ENCODE measurements at places on chromosomes 3 and 15. TPM values are rescaled to one million over a fixed set of nuclear protein-coding genes. Genes with fewer than 3 reads are reported as not detected.

TGM4 gene
- total RNA-seq: not detected

UBAP1L gene
- total RNA-seq: 0.88 TPM

SI gene
- total RNA-seq: not detected

DNA sequence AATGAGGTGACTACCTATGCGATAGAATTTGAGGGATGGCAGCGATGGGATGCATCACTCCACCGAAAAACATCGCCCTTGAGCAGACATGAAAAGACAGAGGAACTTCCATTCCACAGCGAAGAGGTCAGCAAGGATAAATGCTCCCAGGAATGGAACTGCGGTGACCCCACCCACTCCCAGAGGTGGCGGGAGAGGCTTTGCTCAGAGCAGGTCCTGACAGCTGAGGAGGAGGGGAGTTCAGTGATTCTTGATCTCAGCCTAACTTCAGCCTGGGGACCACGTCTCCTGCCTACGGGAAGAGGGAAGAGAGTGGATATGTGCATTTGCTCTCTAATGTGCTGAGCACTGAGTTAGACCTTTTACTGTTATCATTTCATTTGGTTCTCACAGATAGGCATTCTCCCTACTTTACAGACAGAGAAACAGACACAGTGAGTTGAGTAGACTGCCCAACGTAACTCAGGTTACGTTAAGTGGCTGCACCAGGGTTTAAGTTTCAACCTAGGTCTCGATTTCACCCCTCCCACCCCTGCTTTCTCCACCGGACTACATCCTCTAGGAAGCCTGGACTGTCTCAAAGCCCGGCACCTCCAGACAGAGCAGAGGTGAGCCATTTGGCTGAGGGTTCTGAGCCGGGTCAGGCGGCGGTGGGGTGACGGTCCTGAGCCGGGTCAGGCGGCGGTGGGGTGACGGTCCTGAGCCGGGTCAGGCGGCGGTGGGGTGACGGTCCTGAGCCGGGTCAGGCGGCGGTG is 170.0 kb downstream of the RAB11A start:
- H3K27ac ChIP-seq: no peak overlapping the region
- no peaks in the 10 kb centered on the region for H3K4me1 ChIP-seq
- DNase-seq: no peak
- H3K36me3 ChIP-seq: no peaks in the 10 kb centered on the region

DNA sequence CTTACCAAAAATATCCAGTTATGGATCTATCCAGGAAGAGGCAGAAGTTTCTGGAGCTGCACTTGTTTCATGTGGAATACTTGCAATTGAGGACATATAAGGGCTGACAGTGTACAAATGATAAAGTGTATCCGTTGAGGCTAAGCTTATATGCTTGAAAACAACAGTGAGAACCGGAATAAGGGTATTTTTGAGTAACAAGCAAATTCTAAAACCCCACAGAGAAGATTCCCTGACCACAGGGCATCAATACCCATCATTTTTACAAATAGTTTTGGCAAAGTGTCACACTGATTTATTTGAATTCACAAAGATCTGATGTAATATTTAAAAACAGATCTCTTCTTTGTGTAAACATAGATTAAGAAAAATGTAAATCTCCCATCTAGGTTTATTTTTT is 208.4 kb downstream of the FMN1 start:
- H3K36me3 ChIP-seq: no peaks in the 10 kb centered on the region
- H3K4me1 ChIP-seq: no peaks in the 10 kb centered on the region
- H3K27me3 ChIP-seq: no peaks in the 10 kb centered on the region
- no peak overlapping the region for H3K27ac ChIP-seq
- H3K4me3 ChIP-seq: no peak overlapping the region

DNA sequence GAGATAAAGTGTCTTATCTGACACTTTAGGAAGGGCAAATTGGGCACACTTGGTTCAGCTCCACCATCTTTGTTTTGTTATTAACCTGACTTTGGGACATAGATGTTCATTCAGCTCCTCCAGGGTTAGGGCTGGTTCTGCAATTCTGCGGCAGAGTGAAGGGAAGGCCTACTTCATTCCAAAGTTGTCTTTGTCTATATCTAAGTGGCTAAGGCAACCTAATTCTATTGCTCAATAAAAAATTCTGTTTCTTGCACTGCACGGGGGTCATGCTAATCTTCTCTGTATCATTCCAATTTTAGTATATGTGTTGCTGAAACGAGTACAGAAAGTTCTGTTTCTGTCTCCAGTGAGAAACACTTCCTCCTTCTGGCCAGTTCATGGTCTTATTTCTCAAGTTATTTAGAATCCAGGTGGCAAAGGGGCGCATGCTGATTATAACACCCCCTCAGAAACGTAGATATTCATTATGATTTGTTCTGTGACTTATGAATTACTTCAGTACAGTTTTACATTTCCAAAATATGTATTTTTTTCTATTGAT is 53.5 kb downstream of the PFN2 start:
- H3K36me3 ChIP-seq: peaks cover 73% of the 10 kb centered on the region
- DNase-seq: no peak
- no peaks in the 10 kb centered on the region for H3K4me1 ChIP-seq
- no peak overlapping the region for H3K27ac ChIP-seq
- H3K27me3 ChIP-seq: no peaks in the 10 kb centered on the region

GRCh38 chr3:53956586-53956985 is 64.9 kb upstream of the SELENOK start:
- H3K27me3 ChIP-seq: no peaks in the 10 kb centered on the region
- H3K36me3 ChIP-seq: no peaks in the 10 kb centered on the region
- H3K4me1 ChIP-seq: no peaks in the 10 kb centered on the region

DNA sequence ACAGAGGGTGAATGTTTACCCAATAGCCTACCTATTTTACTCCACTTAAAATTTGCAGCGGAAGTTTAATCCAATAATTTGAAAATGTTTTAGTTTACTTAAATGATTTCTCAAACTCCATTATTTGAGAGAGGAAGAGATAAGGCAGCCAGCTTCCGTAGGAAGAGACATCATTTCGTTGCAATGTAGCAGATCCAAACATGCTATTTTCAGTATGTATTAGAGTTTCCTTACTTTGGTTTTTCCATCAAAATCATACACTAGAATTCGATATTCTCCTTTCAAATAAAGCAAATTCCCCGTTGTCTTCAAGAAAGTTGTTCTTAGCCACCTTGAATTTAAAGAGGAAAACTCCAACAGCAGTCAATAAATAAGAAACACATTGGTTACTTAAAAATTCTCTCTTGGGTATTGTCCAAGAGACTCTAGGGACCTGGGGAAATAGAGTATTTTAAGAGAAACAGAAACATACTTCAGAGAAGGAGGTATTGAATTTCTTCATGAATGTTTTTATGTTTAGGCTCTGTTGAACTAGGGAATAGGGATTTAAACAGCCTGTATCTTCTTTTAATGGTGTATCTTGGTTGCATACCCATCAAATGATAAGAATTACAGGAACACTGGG is 324.5 kb upstream of the GBE1 start:
- DNase-seq: no peak
- H3K36me3 ChIP-seq: no peaks in the 10 kb centered on the region
- peak overlapping the region; percentile 38 for H3K27ac ChIP-seq
- H3K4me1 ChIP-seq: no peaks in the 10 kb centered on the region
- H3K4me3 ChIP-seq: no peak overlapping the region
- no peaks in the 10 kb centered on the region for H3K27me3 ChIP-seq

GRCh38 chr3:127495821-127496655 is 94.5 kb downstream of the TPRA1 start:
- no peaks in the 10 kb centered on the region for H3K4me1 ChIP-seq
- no peak overlapping the region for H3K4me3 ChIP-seq
